ENCODE measurements at places on chromosomes 4 and X.

DNA sequence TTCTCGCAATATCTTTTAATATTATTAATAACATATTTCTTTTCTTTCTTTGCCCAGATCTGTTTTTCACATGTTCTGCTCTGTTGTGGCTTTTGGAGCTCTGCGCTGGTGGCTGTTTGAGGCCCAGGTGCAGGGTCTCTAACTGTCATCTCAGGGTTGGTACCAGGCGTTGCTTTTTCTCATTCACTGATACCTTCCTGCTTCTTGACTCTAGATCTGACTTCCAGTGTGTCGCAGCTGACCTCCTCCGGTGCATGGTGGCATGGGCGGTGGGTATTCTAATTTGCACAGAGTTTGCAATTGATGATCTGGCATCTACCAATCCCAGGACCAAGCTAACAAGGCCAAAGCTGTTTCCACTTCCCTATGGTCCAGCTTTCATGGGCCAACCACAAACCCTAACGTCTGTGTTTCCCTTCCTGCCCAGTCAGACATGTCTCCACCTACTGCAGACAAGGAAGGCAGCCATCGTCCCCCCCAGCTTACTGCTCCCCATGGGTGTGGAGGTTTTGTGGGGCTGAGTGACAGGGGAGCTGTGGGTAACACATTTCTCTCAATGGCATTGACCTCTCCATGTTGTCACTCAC is 25.2 kb downstream of the LETM1 start:
- DNase-seq, result no peak

DNA sequence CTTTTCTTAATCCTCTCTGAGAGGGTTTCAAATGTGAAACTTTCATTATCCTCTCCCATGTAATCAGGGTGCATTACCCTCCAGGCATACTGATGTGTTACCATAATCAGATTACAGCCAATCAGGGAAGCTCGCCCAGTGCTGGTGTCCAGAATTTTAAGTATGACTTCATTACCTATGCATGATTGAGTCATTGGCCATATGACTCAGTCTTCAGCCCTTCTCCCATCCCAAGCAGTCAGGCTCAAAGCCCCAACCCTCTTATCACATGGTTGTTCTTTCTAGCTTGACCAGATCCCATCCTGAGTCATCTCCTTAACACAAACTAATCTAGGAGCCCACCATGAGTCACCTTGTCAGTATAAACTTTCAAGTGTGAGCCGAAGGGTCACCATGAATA is 1668.1 kb upstream of the AGA start:
- no peak for DNase-seq

DNA sequence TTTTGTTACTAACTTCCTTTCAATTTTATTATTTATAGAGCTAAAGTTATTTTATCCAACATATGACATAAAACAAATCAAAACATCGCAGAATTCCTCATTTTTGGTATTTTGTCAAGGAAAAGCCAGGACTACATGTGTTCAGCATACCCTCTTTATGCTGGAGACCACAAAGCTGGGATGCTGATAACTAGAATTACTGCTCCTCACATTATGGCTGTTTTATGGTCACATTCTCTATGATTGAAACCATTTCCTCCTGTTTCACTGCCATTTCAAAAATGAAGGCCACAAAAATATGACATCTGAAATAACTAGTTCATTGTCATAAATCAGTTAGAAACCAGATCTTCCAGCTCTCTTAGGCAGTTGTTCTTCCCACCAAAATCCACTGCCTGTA is 41.7 kb downstream of the KLHL34 start:
- DNase-seq, result no peak

DNA sequence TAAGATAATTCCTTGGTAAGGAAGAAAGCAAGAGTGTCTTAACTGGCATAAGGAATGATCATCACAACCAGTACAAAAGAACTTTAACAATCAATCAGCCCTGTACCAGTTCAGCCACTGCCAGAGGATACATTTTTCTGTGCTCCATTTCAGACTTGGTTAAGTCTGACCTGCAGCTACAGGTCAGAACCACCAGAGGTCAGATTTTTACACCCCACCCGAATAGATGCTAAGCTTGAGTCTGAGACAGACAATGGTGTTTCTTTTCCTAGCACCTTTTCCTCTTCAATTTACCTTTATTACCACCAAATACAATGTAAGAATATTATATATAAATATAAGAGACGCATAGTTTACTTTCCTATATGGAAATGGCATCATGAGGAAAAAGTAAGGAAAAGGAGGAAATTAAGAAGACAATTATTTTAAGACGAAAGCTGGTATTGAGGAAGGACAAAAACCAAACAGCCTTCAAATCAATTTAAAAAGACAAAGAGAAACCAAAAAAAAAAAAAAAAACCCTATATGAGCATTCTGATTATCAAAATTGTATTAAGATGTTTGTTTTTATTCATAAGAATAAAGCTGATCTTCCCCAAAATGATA is 215.3 kb upstream of the TTC29 start:
- DNase-seq, result peak; percentile 33

DNA sequence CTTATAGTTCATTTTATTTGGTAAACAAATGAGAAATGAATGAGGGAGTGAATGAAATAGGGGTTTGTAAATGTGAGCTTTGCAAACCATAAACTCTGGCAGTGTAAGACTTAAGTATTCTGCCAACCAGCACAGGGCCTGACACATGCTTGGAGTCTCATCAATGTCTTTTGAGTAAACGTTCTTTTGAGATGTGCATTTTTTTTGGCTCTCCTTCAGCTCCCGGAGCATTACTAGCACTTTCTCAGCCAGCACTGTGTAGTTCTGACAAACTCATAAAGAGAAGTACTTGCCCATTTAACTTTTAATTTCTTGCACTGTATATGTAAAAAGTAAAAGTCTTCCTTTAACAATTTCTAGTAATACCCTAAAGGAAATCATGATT is 245.3 kb downstream of the HS3ST1 start:
- DNase-seq, result no peak

GRCh38 chr4:169800541-169800940 is 42.8 kb upstream of the HPF1 start:
- DNase-seq, result no peak

- no peak for DNase-seq
These were observed 122.7 kb upstream of the DIPK2B start for GRCh38 chrX:45323387-45323786.

- DNase-seq, result no peak
These were observed 277.7 kb downstream of the NR3C2 start for GRCh38 chr4:148164557-148164956.

DNA sequence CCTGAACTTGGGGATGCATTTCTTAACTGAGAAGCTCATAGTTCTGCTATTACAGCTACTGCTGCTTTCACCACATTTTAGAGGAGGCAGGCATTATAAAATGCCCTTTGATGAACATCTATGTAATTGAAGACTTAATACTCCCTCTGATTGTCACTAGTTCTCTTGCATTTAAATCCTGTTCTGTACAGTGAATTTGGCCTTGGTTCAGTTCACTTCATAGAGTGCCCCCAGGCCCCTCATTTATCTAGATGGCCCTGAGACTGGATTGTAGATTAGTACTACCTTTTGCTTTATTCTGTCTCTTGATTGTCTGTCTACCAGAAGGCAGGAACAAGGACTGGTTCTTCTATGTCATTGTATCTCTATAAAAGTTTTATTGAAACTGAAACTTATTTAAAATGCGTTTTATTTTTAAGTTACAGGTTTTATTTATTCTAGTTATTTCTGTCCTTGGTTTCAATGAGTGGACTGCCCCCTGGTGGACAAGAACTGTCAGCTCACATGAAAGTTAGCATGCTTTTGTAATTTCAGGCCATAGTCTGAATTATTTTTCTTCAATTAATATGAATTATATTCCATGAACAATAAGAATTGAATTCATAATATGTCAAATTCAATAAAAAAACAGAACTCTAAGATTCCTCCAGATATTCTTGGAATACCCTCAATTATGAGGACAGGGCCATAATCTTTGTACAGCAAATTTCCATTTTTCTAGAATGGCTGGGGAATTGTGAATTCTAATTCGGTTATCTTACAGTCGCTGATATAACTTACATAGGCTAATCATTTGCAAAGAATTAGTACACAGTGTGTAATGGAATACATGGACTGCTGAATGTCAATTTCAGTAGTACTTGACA is 47.2 kb upstream of the TMEM33 start:
- DNase-seq, result peak; percentile 70
